ENCODE measurements at places on chromosomes 13 and 19. TPM values are rescaled to one million over a fixed set of nuclear protein-coding genes. Genes with fewer than 3 reads are reported as not detected.

The KIR2DL3 gene
- not detected for total RNA-seq

DNA sequence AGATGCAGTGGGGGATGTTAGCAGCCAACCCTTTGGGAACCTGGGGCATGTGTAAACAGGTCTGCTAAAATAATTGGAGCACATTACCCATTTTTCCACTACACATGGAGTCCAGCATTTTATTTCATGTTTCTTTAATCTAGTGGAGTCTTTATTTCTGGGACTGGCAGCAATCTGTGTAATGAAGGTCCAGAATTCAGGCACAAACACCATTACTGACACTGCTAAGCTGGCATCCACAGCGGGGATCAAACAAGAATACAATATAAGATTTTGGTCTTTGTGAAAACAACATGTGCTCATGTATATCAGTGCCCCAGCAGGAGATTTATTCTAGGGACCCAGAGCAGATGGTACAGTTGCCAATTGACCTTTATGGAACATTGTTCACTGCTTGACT lies 1587.0 kb upstream of the PRR20A start:
- H3K4me3 ChIP-seq = no peak overlapping the region
- DNase-seq = no peak
- H3K4me1 ChIP-seq = no peaks in the 10 kb centered on the region
- no peak overlapping the region for H3K27ac ChIP-seq
- no peaks in the 10 kb centered on the region for H3K27me3 ChIP-seq

- H3K36me3 ChIP-seq = no peaks in the 10 kb centered on the region
- no peak for DNase-seq
- no peaks in the 10 kb centered on the region for H3K27me3 ChIP-seq
- no peak overlapping the region for H3K27ac ChIP-seq
- no peaks in the 10 kb centered on the region for H3K4me1 ChIP-seq
Measured at GRCh38 chr13:44417876-44418275, 44.3 kb downstream of the SERP2 start.

The PARP4 gene
- 38.6 TPM for total RNA-seq

GRCh38 chr19:51607920-51608562 lies 22.2 kb downstream of the SIGLEC5 start:
- H3K4me1 ChIP-seq = no peaks in the 10 kb centered on the region
- H3K27ac ChIP-seq = no peak overlapping the region
- H3K27me3 ChIP-seq = no peaks in the 10 kb centered on the region

DNA sequence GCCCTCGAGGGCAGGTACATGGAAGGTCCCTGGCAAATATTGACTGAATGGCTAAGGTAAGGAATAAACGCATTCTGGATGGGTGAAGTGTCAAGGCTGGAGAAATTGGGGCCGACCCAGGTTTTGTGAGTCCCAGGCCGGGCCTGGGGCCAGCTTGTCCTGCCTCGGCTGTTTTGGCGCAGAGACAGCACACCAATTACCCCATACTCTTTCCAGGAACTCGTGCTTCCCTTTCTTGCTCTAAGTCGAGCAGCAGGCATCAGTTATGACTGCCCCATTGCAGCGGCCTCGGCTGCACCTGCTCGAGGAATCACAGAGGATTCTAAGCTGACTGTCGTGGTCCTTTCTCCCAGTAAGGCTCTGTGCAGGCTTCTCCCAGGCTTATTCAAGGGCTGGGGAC lies 67.1 kb downstream of the ZNF536 start:
- no peaks in the 10 kb centered on the region for H3K4me1 ChIP-seq
- H3K27me3 ChIP-seq = no peaks in the 10 kb centered on the region
- H3K36me3 ChIP-seq = no peaks in the 10 kb centered on the region
- DNase-seq = no peak
- no peak overlapping the region for H3K27ac ChIP-seq
- no peak overlapping the region for H3K4me3 ChIP-seq

- H3K36me3 ChIP-seq = no peaks in the 10 kb centered on the region
- DNase-seq = no peak
- H3K4me3 ChIP-seq = no peak overlapping the region
- no peaks in the 10 kb centered on the region for H3K27me3 ChIP-seq
Measured at GRCh38 chr19:23718802-23719201, 31.8 kb upstream of the ZNF675 start.

GRCh38 chr19:41804336-41804735 lies 7.9 kb downstream of the CEACAM3 start:
- no peaks in the 10 kb centered on the region for H3K4me1 ChIP-seq
- H3K27me3 ChIP-seq = no peaks in the 10 kb centered on the region
- no peak overlapping the region for H3K4me3 ChIP-seq
- DNase-seq = no peak
- no peak overlapping the region for H3K27ac ChIP-seq

GRCh38 chr13:101452519-101453485 lies at the start of gene ITGBL1:
ITGBL1 (plus strand) TSS chr13:101452675; CDS start chr13:101452834, 159 bp downstream.
- DNase-seq = no peak
- H3K4me3 ChIP-seq = peak within 1 kb of the TSS; percentile 17
- no peaks in the 10 kb centered on the region for H3K36me3 ChIP-seq

The SIGLEC9 gene
- total RNA-seq = 7.8 TPM

The MYBPC2 gene
- 0.08 TPM for total RNA-seq

GRCh38 chr13:94920578-94920977 lies 208.2 kb upstream of the SOX21 start:
- DNase-seq = no peak
- no peaks in the 10 kb centered on the region for H3K4me1 ChIP-seq
- no peak overlapping the region for H3K4me3 ChIP-seq
- no peaks in the 10 kb centered on the region for H3K36me3 ChIP-seq
- H3K27ac ChIP-seq = no peak overlapping the region

Measured in ovary (tissue), 10 donors.